ENCODE measurements at places on chromosomes 11 and 22. TPM values are rescaled to one million over a fixed set of nuclear protein-coding genes. Genes with fewer than 3 reads are reported as not detected.

Gene DUSP18
- 10.4 TPM for total RNA-seq

Gene MRGPRX3
- not detected for total RNA-seq

Gene ACR
- not detected for total RNA-seq

Gene XKR3
- not detected for total RNA-seq

Gene KRTAP5-6
- not detected for total RNA-seq

Gene APOA4
- not detected for total RNA-seq

Gene LIPT2
- total RNA-seq = 1.7 TPM

Gene IGSF22
- under 0.01 TPM for total RNA-seq

Gene TNRC6B
- total RNA-seq = 18.4 TPM

Gene SLC22A6
- not detected for total RNA-seq

Gene FJX1
- total RNA-seq = 89.8 TPM

Gene FZD4
- 13.5 TPM for total RNA-seq

Gene PTPRCAP
- total RNA-seq = 0.32 TPM

Gene LTBP3
- 24.2 TPM for total RNA-seq

Gene TTLL1
- total RNA-seq = 8.2 TPM

Gene VWCE
- total RNA-seq = 2.2 TPM

Gene MS4A12
- not detected for total RNA-seq

Gene CCND1
- total RNA-seq = 365 TPM

Gene C11orf42
- under 0.01 TPM for total RNA-seq

Gene MPZL3
- 0.32 TPM for total RNA-seq

Gene GCAT
- 31.1 TPM for total RNA-seq

Gene CHCHD10
- 6.1 TPM for total RNA-seq

Gene POU2AF2
- total RNA-seq = not detected

Gene DEUP1
- not detected for total RNA-seq

Gene POLR3H
- total RNA-seq = 24.8 TPM

Gene MMP27
- total RNA-seq = not detected

Gene RIBC2
- total RNA-seq = 0.97 TPM

Gene MIOX
- not detected for total RNA-seq

Gene DDI1
- under 0.01 TPM for total RNA-seq

Gene POU2AF3
- not detected for total RNA-seq

Gene LRRC55
- not detected for total RNA-seq

Gene TCN2
- 3.9 TPM for total RNA-seq

Gene BAD
- 64.3 TPM for total RNA-seq

Gene SCGB1D2
- not detected for total RNA-seq

Gene MS4A6A
- not detected for total RNA-seq

Gene IL17REL
- not detected for total RNA-seq

Gene FXYD2
- total RNA-seq = not detected

Gene MIF
- total RNA-seq = 161 TPM

Gene HSD17B12
- 148 TPM for total RNA-seq

Gene BRSK2
- total RNA-seq = under 0.01 TPM

Gene SNX32
- total RNA-seq = under 0.01 TPM

Gene KIRREL3
- 9.9 TPM for total RNA-seq

Gene OR4D5
- total RNA-seq = not detected

Gene LRRC75B
- total RNA-seq = 5.8 TPM

Gene CBX7
- total RNA-seq = 5.2 TPM

All from fibroblast of villous mesenchyme (primary cell).